ENCODE measurements at places on chromosomes 4 and X. TPM values are rescaled to one million over a fixed set of nuclear protein-coding genes. Genes with fewer than 3 reads are reported as not detected.

The C4orf36 gene
- total RNA-seq, result 3.2 TPM

The ACE2 gene
- not detected for total RNA-seq

The PABPC5 gene
- total RNA-seq, result 16.6 TPM

The STOX2 gene
- 60.4 TPM for total RNA-seq

The TEX13D gene
- not detected for total RNA-seq

The FAM9B gene
- total RNA-seq, result not detected

Measured in diencephalon (tissue), 1 donor.